ENCODE measurements at places on chromosomes 2 and 18. TPM values are rescaled to one million over a fixed set of nuclear protein-coding genes. Genes with fewer than 3 reads are reported as not detected.

DNA sequence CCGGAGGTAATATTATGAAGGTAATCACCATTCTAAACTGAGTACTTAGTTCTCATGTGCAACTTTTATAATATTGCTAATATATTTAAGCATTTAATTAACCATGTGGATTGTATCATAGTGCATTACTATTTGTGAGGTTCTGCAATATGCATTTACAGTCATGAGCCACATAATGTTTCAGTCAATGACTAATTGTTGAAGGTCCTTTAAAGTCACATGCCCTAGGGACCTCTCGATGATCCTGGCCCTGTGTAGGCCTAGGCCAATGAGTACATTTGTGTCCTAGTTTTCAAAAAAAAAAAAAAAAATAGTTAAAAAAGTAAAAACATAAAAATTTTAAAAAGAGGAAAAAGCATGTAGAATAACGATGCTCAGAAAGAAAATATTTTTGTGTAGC, 298.0 kb downstream of the DSEL start:
- no peak for DNase-seq

DNA sequence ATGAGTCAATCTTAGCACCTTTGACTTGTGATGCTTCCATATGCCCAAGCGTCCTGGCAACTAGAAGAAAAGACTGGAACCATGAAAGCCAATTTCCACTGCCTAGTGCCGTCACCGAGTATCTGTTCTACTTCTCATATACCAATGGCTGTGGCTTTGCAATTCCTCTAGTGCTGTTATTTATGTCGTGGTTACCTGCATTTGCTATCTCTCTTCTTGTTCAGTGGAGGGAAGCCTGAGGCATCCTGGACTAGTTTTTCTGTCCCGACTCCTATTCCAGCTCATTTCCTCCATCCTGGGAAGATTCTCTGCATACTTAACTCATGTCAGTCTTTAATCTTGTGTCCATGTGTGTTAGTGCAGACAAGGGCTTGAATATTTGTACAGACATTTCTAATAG, 117.9 kb downstream of the FEZ2 start:
- no peak for DNase-seq

- DNase-seq = no peak
Measured at GRCh38 chr2:106108351-106108750, 85.8 kb downstream of the UXS1 start.

The TMEM87B gene
- 18.7 TPM for polyA plus RNA-seq

DNA sequence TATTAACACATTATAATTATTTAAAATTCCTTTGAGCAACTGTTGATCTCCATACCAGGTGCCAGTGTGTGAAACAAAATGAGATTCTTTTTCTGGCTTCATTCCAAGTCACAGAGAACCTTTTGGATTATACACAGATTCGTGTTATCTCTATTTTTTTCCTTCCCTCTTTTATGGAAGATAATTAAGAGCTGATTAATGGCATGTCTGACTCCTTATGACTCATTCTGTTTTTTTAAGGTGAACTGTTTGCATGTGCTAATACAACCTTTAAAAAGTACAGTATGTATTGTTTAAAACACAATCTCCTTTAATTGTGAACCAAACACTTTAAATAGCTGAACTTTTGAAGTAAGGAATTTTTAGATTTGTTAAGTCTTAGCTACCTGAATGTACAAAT, 39.3 kb downstream of the PELI1 start:
- no peak for DNase-seq

DNA sequence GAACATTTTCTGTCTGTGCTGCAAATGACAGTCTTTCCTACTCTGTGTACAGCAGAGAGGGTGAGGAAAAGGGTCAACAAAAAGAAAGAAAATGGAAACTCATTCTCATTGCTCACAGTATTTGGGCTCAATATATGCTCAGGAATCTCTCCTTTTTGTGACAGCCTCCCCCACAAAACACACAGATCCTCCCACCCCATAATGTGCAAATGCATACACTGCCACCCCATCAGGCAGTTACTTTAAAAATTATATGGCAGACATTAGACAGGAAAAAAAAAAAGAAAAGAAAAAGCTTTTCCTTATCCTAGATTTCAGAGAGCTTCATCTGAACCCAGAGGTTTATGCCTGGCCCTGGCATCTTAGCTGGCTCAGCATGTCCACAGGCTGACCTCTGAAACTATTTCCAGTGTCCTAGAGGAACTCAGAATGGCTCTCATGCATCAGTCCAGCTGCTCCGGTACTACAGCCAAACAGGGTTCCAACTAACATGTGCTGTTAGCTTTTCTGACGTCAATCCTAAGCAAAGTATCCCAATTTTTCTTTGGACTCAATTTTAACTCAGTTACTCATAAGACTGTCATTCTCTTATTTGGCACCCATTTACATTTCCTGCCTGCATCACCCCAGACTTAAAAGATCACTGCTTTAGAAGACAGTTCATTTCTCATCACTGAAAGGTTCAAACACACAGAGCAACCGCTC, 105.9 kb downstream of the RBMS1 start:
- no peak for DNase-seq

- DNase-seq = peak; percentile 40
Measured at GRCh38 chr18:76803814-76804213, 18.5 kb upstream of the ZNF236 start.

GRCh38 chr2:11572996-11573395, 39.2 kb downstream of the GREB1 start:
- DNase-seq = no peak

DNA sequence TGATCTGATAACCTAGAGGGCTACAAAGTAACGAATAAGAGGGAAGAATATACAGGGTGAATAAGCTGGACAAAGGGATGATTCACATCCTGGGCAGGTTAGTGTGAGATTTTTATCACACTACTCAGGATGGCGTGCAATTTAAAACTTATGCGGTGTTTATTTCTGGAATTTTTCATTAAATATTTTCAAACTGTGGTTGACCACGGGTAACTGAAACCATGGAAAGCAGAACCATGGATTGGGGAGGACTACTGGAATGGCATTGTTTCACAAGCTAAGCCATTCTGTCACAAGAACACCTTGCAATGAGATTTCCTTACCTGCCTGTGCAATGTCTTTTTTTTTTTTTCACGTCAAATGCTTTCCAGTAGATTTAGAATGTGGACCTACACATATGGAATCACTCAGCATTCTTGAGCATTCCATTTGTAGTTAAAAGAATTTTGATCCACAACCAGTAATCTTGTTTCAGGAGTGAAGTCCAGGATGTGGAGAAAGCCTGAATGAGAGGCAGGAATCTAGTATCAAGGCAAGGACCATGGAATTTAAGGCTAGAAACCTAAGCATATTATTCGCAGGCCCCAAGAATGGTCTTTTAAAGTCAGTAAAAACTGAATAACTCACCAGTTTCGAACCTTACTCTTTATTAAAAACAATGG, 8.0 kb upstream of the CDK15 start:
- DNase-seq = no peak

- peak; percentile 58 for DNase-seq
Measured at GRCh38 chr2:234840336-234840735, 111.5 kb upstream of the SH3BP4 start.

DNA sequence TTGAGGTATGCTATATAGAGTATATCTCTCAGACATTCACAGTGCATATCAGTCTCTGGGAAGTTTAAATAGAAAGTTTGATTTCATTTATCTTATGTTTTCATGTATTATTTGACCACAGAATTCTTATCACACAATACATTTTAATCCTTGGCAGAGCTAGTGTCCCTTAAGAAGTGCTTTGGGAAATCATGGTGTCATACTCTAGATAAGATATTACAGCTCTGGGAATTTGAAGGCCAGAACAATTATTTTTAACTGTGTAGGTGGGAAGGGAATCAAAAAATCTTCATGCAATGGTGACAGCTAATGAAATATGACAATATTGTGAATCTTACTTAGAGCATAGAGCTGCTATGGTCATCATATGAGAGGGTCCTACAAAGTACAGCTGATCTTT, 451.3 kb upstream of the FAM98A start:
- no peak for DNase-seq

DNA sequence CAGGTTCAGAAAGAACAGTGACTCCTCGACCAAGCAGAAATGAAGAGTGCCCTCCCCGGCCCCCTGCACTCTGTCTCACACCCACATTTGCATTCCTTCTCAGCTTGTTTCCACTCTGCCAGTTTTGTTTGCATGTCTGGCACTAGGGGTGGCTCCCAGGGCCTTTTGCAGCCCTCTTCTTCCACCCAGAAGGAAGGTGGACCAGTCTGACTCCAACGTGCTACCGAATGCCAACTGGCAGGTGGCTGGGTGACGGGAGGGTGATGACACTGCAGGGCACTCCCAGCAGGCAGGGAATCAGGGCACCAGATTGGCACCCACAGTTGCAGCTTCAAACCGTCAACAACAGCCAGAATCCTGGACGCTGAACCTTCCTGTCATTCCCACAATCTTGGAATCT, 371.1 kb downstream of the TXNL1 start:
- DNase-seq = no peak

- DNase-seq = no peak
Measured at GRCh38 chr2:131754929-131755720, 227.4 kb downstream of the CCDC74A start.

The SMYD1 gene
- polyA plus RNA-seq = not detected

The TMEM178A gene
- 86.8 TPM for polyA plus RNA-seq
